Activated CD4-positive, alpha-beta T cell treated with anti-CD3 and anti-CD28 coated beads, Interleukin-2, amount 10 ng/mL, durations not matched to agents 7 days and 5 days (primary cell): ENCODE measurements at places on chromosomes 7 and 10. TPM values are rescaled to one million over a fixed set of nuclear protein-coding genes. Genes with fewer than 3 reads are reported as not detected.

GRCh38 chr7:2357571-2357970, 2.9 kb downstream of the EIF3B start:
- H3K36me3 ChIP-seq = peaks cover 26% of the 10 kb centered on the region
- H3K4me3 ChIP-seq = peak overlapping the region; percentile 5
- H3K27me3 ChIP-seq = no peaks in the 10 kb centered on the region
- no peak for DNase-seq
- peaks cover 35% of the 10 kb centered on the region for H3K4me1 ChIP-seq
- peak overlapping the region; percentile 20 for H3K27ac ChIP-seq

GRCh38 chr7:23539494-23539907, 7.7 kb upstream of the TRA2A start:
- H3K4me1 ChIP-seq = peaks cover 17% of the 10 kb centered on the region
- DNase-seq = peak; percentile 7
- H3K36me3 ChIP-seq = peaks cover 6% of the 10 kb centered on the region
- H3K4me3 ChIP-seq = peak overlapping the region; percentile 42
- H3K27ac ChIP-seq = peak overlapping the region; percentile 90

- H3K36me3 ChIP-seq = no peaks in the 10 kb centered on the region
- no peak overlapping the region for H3K4me3 ChIP-seq
- no peak overlapping the region for H3K27ac ChIP-seq
- peaks cover 4% of the 10 kb centered on the region for H3K27me3 ChIP-seq
- DNase-seq = no peak
Observed at GRCh38 chr7:106288263-106288662, 3.5 kb upstream of the NAMPT start.

- H3K27me3 ChIP-seq = no peaks in the 10 kb centered on the region
- no peaks in the 10 kb centered on the region for H3K36me3 ChIP-seq
- H3K27ac ChIP-seq = no peak overlapping the region
- no peaks in the 10 kb centered on the region for H3K4me1 ChIP-seq
- no peak overlapping the region for H3K4me3 ChIP-seq
Observed at GRCh38 chr10:112752288-112752687, 197.8 kb upstream of the TCF7L2 start.

DNA sequence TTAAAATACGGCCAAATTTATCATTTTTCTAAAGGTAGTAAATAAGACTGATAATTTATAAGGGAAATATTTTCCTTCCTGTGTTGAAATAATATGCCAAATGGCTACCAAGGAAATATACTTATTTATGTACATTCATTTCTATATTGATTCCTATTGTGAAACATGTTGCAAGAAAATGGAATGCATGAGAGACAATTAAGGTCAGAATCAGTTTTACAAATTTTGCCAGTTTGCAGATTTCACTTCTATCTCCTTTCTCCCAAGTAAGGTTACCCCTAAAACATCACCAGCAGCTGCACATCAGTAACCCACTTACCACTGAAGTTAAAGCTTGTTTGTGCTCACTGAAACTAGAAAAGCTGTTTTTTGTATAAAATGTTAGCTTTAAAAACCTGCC, 19.2 kb upstream of the REEP3 start:
- peaks cover 5% of the 10 kb centered on the region for H3K4me1 ChIP-seq
- no peak overlapping the region for H3K4me3 ChIP-seq
- peaks cover 5% of the 10 kb centered on the region for H3K36me3 ChIP-seq
- no peak overlapping the region for H3K27ac ChIP-seq

- no peak for DNase-seq
- H3K27me3 ChIP-seq = peaks cover 3% of the 10 kb centered on the region
- H3K4me1 ChIP-seq = peaks cover 3% of the 10 kb centered on the region
- H3K4me3 ChIP-seq = no peak overlapping the region
- H3K36me3 ChIP-seq = no peaks in the 10 kb centered on the region
Observed at GRCh38 chr7:101729241-101729883, 88.1 kb upstream of the CUX1 start.

DNA sequence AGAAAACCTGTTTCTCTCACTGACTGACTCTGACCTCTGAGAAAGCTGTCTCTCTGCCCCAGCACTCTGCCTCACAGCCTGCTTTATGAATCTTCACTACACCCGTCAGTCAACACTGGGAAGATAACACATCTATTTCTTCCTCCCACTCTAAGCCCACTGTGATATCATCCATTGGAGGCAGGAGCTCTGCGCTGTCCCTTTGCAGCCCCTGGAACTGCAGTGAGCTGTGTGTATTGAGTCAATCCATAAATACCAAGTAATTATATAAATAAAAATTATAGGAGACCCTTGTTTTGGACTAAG, 17.2 kb upstream of the FXYD4 start:
- no peak overlapping the region for H3K4me3 ChIP-seq
- peaks cover 5% of the 10 kb centered on the region for H3K36me3 ChIP-seq
- H3K27ac ChIP-seq = no peak overlapping the region
- peaks cover 17% of the 10 kb centered on the region for H3K27me3 ChIP-seq

DNA sequence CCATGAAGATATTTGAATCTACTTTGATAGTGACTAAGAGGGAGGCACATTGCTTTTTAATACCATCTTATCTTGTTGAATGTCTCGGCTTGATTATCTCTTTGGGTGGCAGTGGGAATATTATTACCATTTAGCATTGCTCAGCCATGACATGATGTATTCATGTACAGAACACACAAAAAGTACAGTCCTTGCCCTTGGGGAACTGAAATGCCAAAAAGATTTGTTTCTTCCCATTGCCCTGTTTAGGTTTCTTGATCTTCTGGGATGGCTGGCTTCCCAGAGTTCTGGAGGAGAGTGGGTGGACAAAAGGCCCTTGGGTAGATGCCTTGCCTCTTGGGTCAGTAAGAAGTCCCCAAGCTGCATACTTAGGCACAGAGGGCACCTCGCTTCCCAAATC, 23.8 kb downstream of the SUFU start:
- no peak for DNase-seq
- H3K27ac ChIP-seq = no peak overlapping the region
- H3K4me1 ChIP-seq = peaks cover 7% of the 10 kb centered on the region
- peaks cover 10% of the 10 kb centered on the region for H3K36me3 ChIP-seq

DNA sequence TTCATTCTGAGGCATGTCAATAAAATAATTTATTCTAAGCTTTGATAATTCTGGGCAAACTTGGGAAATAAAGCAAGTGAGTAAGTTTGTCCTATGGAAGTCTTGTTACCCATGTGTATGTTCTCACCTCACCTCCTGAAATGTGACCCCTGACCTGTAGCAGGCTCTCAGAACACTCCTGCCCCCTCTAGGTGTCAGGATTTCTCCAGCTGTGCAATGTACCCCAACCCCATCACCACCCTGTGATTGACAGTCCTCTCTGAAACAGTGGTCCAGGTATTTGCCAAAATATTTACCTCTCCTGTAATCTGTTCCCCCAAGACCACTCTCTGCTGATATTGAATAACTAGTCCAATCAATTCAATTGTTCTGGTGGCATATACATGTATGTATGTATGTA, 122.6 kb upstream of the PTER start:
- H3K4me3 ChIP-seq = no peak overlapping the region
- DNase-seq = no peak
- no peak overlapping the region for H3K27ac ChIP-seq
- no peaks in the 10 kb centered on the region for H3K36me3 ChIP-seq

DNA sequence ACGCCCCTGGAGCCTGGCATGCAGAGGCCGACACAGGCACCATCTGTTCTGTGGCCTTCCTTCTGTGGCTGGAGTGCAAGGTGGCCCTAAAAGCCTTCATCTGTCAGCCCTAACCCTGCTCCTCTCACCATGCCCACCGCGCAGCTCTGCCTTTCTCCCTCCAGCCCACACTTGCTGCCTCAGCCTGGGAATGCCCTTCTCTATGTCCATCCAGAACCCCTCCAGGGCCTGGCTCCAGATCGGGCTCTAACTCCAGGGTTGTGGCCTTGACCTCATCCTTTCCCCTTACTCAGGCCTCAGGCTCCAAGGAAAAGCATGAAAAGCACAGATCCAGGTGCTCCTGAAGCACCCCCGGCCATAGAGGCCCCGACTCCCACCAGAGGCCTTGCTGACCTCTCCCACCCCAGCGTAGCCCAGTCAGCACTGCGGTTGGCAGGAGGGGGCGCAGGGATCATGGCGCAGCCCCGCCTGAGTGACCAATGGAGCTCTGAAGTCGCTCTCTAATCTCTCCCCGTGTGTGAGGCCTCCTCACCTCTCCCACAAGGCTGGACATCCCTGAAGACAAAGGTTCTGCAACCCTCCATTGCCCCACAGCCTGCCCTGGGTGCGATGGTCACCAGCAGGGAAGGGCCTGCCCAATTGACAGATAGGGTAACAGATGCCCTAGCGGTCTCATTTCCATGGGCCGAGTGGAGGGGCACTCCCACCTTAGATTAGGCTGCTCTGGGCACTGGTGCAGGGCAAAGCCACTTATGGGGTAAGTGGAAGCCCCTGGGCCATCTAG, 9.2 kb downstream of the ZCCHC24 start:
- H3K4me1 ChIP-seq = peaks cover 6% of the 10 kb centered on the region
- no peak overlapping the region for H3K4me3 ChIP-seq
- no peak overlapping the region for H3K27ac ChIP-seq
- H3K36me3 ChIP-seq = no peaks in the 10 kb centered on the region

DNA sequence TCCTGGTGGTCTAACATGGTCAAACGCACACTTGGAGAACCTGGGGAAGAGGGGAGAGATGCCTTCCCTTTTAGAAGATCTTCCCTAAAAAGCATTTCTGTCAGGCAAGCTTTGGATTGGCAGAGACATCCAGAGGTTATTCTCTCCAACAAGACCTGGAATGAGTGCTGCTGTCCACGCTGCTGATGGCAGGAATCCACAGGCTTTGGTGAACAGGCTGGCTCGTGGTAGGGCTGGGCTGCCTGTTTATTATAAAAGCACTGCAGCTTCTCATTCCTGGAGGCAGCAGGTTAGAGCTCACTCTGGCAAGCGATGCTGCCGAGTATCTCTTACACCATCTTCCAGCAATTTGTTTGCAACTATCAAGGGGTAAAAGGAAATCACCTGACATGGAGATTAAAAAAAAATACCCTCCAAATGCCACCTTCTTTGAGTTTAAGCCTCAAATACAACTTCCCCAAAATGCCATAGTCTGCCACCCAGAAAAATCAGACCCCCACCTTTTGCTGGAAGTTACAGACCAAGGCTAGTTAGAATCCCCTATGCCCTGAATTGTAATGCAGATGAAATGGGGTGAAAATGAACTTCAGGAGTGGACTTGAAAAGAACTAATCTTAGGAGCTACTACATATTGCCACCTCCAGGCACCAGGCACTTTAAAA, 152.1 kb upstream of the KMT2E start:
- H3K27ac ChIP-seq = no peak overlapping the region
- DNase-seq = no peak
- no peaks in the 10 kb centered on the region for H3K36me3 ChIP-seq
- peaks cover 14% of the 10 kb centered on the region for H3K27me3 ChIP-seq
- no peak overlapping the region for H3K4me3 ChIP-seq

DNA sequence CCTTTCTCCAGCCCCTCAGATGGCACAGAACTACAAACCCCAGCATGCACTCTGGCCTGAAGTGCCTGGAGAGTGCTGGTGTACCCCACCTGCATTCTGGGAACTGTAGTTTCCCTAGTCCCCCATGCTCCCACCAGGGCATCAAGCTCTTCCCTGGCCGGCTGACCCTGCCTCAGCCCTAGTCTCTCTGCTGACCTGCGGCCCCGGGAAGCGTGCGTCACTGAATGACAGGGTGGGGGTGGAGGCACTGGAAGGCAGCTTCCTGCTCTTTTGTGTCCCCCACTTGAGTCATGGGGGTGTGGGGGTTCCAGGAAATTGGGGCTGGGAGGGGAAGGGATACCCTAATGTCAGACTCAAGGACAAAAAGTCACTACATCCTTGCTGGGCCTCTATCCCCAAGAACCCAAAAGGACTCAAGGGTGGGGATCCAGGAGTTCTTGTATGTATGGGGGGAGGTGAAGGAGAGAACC, 2.1 kb downstream of the NOS3 start:
- H3K36me3 ChIP-seq = peaks cover 12% of the 10 kb centered on the region
- peaks cover 47% of the 10 kb centered on the region for H3K4me1 ChIP-seq
- no peak overlapping the region for H3K27ac ChIP-seq
- no peak overlapping the region for H3K4me3 ChIP-seq

GRCh38 chr7:66771795-66772194, 31.3 kb downstream of the RABGEF1 start:
- no peak overlapping the region for H3K27ac ChIP-seq
- H3K36me3 ChIP-seq = peaks cover 39% of the 10 kb centered on the region
- no peak for DNase-seq
- no peak overlapping the region for H3K4me3 ChIP-seq
- peaks cover 24% of the 10 kb centered on the region for H3K4me1 ChIP-seq

- no peaks in the 10 kb centered on the region for H3K4me1 ChIP-seq
- no peak overlapping the region for H3K27ac ChIP-seq
- H3K4me3 ChIP-seq = no peak overlapping the region
- no peak for DNase-seq
Observed at GRCh38 chr10:91713461-91714072, 80.7 kb upstream of the PPP1R3C start.

DNA sequence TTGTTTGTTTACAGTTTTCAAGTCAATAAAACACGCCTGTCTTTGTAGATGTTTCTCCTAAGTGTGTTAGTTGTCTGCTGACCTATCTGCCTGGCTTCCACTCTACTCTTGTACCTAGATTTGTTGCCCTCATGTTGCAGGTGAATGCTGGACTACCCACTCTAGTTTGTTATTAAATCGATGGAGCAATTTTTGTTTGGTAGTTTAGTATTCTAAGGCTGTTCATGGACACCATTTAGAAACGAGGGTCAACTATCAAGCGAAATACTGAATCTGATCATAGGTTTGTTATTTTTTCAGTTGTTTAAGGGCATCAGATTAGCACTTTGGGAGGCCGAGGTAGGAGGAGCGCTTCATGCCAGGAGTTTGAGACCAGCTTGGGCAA, 29.1 kb upstream of the MKLN1 start:
- H3K36me3 ChIP-seq = no peaks in the 10 kb centered on the region
- no peaks in the 10 kb centered on the region for H3K27me3 ChIP-seq
- H3K27ac ChIP-seq = no peak overlapping the region
- no peak for DNase-seq
- H3K4me1 ChIP-seq = no peaks in the 10 kb centered on the region
- H3K4me3 ChIP-seq = no peak overlapping the region

- no peak overlapping the region for H3K4me3 ChIP-seq
- peaks cover 22% of the 10 kb centered on the region for H3K4me1 ChIP-seq
- no peak overlapping the region for H3K27ac ChIP-seq
- H3K36me3 ChIP-seq = peaks cover 23% of the 10 kb centered on the region
Observed at GRCh38 chr7:43692582-43693373, 36.5 kb downstream of the COA1 start.

DNA sequence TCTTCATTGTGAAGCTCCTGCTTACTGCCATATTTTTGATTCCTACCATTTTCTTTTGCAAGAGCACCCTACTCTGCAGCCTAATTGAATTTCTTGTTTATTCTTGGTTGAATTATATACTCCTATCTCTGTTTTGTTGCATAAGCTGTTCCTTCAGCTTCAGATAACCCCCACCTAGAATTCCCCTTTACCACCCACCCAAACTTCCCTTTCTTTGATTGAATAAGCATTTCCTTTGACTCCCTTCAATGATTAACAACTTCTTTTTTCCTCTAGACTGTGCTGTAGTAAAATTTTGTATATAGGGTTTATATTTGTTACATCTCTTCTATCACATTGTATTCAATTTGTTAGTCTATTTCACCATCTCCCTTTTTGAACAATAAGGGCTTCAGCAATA, 168.1 kb downstream of the GPR37 start:
- DNase-seq = no peak
- H3K27ac ChIP-seq = no peak overlapping the region
- H3K27me3 ChIP-seq = no peaks in the 10 kb centered on the region
- no peak overlapping the region for H3K4me3 ChIP-seq

ERVW-1 gene
- total RNA-seq = not detected

ZNF487 gene
- 3.8 TPM for total RNA-seq

SPOCK2 gene
- 423 TPM for total RNA-seq

MYH16 gene
- not detected for total RNA-seq

WNT2 gene
- not detected for total RNA-seq
